ENCODE measurements at places on chromosomes 7 and 10. TPM values are rescaled to one million over a fixed set of nuclear protein-coding genes. Genes with fewer than 3 reads are reported as not detected.

GRCh38 chr7:23168111-23168885 lies 13.6 kb upstream of the NUP42 start:
- no peak for DNase-seq

Gene CACNB2
- not detected for total RNA-seq

DNA sequence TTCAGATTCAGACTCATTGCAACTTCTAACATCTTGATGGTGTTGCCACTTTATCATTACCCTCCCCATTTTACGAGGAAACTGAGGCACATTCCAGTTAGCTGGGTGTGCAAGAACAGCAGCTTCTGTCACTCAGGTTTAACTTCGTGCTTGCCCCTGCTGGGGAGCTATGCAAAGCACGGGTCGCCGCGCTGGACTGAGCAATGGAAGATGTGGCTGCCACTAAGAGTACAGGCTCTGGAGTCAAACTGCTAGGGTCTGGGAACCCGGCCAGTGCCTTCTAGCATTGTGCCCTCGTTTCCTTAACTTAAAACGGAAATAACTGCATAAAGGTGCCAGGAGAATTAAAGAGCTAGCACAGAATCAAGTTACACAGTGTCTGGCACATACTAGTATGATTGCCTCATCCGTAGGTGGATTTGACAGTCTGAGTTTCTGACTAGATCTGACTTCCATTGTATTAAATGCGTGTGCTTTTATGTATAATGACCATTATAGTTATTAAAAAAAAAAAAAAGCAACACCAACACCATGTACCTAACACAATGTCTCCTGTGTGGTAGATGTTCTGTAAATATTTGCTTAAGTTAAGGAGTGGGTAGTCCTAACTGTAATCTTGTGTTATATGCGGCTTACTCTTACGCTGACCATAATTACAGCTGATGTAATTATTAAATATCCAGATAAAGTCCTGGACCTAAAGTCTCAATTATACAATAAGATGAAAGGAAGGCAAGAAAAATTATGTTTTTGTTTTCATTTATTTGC lies 842 bp downstream of the ZNF22 start:
- no peak for DNase-seq

DNA sequence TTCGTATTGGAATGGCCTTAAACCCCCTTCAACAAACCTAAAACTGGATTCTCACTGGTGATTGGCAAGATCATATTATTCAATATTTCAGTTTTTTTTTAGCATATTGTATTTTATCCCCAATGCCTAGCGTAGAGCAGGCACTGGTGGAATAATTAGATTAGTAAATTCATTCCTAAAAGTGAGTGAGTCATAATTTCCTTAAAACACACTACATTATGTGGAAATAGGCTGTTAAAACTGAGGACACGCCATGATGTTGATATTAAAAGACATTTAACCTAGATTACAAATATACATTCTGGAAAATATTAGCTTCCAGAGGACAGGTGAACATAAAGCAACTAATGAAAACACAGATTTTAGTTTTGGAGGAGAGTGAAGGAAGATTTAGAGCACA lies 463.9 kb downstream of the PARD3 start:
- DNase-seq, result no peak

Gene UTF1
- not detected for total RNA-seq

DNA sequence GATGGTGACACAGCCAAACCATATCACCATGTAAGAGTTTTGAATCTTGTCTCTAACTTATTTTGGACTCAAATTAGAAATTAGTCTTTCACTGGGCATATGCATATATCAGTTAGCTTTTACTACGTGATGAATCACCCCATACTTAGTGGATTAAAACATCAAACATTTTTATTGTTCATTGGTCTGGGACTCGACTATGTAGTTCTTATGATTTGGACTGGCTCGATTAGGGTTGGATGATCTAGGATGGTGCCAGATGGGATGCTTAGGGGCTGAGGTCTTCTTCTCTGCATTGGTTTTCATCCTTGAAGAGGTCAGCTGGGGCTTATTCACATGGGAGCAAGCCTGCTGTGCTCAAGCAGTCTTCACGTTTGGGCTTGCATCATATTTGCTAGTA lies 264.9 kb downstream of the EXOC4 start:
- DNase-seq, result no peak

Measured in pulmonary artery endothelial cell (primary cell).